ENCODE measurements at places on chromosomes 5 and 9.

DNA sequence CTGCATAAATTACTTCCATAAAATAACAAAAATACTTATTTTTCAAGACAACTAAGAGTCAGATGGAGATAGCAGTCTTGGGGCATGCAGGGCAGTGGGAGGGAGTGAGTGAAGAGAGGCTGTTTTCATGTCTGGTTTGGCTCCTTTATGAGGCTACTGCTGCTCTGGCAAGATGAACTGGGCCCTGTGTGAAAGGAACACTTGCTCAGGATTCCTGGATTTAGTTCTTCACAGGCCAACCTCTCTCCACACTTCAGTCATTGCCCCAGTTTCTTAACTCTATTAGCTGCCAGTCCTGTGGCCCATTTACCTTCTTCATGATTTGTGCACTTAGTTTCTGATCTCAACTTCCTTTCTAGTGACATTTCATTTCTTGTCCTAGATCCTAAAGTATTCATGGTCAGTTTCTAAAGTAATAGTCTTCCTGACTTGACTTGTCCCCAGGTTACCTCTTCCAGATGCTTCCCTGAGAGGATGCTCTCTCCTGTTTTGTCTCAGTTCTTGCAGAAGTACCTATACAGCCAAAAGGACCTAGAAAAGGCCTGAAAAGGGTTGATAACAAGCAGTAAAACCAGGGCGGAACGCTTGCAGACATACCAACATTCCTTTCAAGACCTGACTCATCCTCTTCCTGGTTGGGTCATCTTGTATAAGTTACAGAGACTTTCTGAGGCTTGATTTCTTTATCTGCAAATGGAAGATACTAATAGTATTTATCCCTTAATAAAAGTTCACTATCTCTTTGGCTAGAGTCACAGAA lies 77.0 kb upstream of the ZFAND5 start:
- DNase-seq, result no peak

DNA sequence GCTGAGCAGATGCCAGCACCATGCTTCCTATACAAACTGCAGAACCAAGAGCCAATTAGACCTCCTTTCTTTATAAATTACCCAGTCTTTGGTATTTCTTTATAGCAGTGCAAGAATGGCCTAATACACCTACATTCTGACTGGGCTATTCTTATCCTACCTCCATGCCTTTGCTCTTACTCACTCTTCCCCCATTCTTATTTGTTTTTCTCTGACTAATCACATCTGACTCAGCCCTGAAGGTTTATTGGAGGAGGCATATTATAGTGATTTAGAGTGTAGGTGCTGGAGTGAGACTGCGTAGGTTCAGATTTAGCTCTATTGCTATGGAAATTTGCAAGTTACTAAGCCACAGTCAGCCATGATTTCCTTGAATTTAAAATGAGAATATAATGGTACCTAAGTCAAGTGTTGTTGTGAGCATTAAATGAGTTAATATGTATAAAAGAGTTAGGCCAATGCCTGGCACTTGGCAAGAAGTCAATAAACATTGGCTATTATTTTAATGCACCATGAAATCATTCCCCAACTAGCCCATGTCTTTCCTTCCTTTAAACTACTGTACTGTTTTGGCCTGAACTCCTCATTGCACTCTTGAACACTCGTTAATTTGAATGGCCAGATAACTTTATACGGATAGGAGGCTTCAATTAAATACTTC lies 531.2 kb upstream of the ZNF608 start:
- no peak for DNase-seq

DNA sequence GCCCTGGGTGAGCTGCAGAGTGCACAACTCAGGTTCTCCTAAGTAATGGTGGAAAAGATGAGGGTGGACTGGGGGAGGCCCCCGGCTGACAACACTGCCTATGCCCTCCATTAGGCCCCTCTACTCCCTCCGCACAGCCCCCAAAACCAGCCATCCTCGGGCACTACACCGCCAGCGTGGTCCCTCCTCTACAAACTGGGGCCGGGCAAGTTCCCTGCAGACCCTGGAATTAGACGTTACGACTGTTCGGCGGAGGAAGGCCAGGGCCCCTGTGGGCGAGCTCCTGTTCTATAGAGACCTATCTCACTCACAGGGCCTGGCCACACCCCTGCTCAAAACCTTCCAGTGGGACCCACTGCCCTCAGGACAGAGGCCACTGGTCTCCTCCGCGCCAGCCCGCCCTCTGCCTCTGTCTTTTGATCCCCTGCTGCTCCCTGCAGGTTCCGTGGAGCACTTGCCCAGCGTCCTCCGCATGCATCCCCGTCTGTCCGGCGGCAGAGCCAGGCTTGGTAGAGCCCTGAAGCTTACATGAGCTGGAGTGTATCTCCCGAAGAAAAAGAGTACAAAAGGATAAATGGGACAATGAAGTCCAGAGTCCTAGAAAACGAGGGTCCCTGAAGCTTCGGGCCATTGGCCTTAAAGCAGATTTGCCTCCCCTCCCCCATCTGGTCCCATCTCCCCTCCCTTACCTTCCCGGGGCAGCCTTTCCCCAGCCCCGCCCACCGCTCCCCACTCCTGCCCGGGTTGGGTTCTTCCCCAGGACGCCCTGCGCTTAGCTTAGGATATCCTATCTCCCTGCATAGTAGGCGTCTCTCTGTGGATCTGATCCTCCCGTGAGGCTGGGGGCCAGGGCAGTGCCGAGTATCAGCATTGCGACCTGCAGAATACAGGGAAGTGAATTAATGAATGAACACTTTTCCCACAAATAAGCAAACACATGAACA lies 71.3 kb downstream of the HRH2 start:
- DNase-seq, result no peak

DNA sequence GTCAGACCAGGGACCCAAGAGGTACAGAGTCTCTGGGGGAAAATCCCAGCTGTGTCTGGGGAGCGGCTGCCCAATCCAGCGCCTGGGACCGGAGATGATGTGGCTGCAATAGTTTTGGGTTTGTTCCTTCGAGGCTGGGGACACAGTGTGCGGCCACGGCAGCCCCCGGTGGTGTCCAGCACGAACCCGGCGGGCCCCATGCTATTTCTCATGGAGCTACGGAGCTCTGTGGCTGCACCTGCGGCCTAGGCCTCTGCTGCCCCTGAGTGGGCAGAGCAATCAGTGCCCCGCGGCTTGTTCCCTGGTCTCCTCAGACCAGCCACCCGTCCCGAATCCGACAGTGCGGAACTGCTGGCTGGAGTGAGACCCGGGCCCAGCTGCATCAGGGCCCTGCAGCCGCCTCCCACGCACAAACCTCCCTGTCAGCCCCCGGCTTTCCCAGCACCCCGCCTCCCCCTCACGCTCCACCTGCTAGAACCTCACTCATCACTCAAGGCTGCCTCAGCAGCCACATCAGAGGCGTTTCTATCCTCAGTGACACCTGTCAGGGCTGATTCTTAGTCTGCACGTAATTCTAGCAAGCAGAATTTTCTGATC lies 29.0 kb downstream of the SARDH start:
- peak; percentile 35 for DNase-seq

DNA sequence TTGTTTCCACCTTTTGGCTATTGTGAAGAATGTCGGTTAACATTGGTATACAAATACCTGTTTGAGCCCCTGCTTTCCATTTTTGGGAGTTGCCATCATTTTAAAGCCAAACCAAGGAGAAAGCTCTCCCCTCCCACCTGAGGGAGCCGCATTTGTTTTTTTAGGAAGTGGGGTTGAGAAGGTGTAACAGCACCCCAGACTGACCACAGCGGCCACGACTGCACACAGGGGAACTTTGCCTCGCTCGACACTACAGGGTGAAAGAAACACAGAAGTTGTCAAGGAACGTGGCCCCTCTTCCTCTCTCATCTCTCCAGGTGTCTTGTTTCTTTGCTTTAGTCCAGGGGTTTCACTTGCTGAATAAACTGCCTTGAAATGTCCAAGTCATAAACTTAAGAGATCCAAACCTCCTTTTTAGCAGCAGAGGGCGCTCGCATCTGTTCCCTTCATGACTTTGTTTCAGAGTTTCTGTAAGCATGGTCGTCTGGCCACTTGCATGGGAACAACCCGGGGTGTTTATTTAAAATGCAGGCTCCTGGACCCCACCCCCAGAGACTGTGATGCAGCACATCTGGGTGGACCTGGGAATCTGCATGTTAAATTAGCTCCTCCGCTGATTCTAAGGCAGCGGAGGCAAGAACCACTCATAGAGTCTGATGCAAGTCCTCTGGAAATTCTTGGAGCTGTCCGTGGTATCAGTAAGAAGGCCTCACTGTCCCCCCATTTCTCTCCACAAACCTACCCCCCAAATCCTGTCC lies 2.1 kb upstream of the TTLL11 start:
- DNase-seq, result peak; percentile 44

GRCh38 chr5:12357626-12358025 lies 453.4 kb upstream of the CTNND2 start:
- no peak for DNase-seq

DNA sequence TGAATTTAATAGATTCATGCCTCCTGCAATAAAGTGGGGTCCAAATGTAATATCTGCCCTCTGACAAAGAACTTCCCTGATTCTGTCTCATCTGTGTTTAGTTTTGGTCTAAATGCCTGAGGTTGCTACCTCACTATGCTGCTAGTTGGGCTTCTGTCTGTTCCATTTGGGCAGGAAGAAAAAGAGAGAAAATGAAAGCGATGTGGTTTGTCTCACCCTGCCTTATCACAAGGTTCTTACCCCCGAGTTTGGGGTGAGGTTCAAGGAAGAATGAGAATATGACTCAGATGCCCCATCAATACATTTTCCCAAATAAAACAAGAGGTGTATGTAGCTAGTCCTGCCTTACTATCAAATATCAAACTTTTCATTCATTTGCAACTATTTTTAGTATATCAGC lies 132.1 kb upstream of the MTAP start:
- no peak for DNase-seq

DNA sequence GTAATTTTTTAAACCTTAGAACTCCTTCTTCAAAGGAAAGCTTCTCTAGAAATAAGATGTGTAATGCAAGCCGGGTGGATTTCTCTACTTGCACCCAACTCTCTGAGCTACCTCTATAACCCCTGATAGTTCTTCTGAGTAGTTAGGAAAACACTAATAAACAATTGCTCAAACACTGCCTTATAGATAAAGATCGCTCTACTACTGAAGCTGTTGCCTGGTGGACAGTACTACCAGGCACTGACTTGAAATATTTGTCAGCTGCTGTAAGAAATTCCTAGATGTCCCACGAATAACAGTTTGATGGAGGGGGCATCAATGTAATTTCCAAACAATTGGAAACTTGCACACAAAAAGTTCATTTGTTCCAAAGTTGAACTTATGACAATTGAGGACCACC lies 42.0 kb downstream of the NR3C1 start:
- DNase-seq, result no peak

- no peak for DNase-seq
These were observed 1.8 kb downstream of the CDKN2B-AS1 start for GRCh38 chr9:21996438-21996837.

All from activated CD4-positive, alpha-beta T cell treated with anti-CD3 and anti-CD28 coated beads, Interleukin-2, amount 50 U/mL, for 48 hours (primary cell).